ENCODE measurements at places on chromosomes 3 and 15.

GRCh38 chr3:17023006-17023664 is 138.4 kb downstream of the PLCL2 start:
- no peak for DNase-seq

- no peak for DNase-seq
Observed at GRCh38 chr3:94311651-94312050, 248.8 kb downstream of the NSUN3 start.

- no peak for DNase-seq
Observed at GRCh38 chr3:185766329-185767001, 58.4 kb downstream of the IGF2BP2 start.

DNA sequence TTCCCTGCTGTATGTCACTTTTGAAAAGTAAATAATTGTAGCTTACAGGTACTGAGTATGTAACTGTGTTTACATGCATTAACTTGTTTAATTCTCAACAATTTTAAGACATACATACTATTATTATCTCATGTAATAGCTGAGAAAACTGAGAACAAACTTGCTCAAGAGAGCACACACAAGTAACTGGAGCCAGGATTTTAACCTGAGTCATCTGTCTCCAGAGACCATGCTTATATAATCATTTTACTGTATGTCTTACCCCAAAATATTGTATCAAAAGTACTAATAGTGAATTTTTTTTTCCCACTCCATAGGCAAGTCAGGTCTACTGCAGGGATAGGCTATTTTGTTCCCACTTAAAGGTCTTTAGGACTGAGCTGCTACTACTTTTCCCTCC is 95.4 kb downstream of the FEZF2 start:
- DNase-seq, result peak; percentile 5

GRCh38 chr3:142972092-142972753 is 8.7 kb upstream of the PAQR9 start:
- no peak for DNase-seq
